AG04449 (cell line): ENCODE measurements at places on chromosomes 1 and 21.

DNA sequence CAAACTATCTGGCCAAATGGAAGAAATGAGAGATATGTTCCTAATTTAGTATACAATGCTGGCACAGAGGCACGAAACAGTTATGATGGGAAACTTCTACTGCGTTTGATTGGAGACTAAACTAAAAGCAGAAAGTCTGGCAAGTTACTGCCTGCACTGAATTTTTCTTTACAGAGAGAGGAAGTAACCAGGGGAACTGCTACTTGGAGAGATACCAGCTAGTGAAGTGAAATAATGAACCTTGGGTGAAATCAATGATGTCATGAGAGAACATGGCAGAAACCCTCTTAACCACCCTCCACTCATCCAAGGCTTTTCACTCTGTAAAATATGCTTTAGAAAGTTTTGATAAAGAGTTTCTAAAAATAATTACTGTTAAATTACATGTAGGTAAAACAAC lies 29.3 kb downstream of the NIBAN1 start:
- DNase-seq, result no peak

DNA sequence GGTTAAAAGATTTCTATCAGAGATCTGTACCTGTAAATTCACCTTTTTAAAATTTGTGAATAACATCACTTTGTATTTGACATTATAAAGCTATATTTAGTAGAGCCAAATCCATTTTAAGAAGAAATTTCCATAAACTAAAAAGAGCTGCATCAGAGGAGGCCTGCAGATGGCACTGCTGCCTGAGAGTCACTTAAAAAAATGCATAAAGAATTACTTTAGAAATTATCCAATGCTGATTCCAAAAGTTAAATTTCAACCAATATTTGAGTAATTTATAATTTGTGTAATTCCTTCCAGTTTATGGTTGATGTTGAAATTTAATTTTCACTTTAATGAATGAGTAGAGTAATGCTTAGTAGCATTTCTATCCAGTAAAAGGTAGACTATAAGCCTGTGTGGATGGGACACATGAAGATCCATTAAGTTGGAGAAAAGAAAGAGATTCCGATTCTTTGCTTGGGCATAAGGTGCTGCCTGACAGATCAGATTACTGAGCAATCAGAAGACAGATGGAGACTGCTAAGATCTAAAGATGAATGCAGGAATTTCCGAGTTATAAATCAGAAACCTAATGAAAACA lies 20.7 kb upstream of the RPE65 start:
- DNase-seq, result no peak

DNA sequence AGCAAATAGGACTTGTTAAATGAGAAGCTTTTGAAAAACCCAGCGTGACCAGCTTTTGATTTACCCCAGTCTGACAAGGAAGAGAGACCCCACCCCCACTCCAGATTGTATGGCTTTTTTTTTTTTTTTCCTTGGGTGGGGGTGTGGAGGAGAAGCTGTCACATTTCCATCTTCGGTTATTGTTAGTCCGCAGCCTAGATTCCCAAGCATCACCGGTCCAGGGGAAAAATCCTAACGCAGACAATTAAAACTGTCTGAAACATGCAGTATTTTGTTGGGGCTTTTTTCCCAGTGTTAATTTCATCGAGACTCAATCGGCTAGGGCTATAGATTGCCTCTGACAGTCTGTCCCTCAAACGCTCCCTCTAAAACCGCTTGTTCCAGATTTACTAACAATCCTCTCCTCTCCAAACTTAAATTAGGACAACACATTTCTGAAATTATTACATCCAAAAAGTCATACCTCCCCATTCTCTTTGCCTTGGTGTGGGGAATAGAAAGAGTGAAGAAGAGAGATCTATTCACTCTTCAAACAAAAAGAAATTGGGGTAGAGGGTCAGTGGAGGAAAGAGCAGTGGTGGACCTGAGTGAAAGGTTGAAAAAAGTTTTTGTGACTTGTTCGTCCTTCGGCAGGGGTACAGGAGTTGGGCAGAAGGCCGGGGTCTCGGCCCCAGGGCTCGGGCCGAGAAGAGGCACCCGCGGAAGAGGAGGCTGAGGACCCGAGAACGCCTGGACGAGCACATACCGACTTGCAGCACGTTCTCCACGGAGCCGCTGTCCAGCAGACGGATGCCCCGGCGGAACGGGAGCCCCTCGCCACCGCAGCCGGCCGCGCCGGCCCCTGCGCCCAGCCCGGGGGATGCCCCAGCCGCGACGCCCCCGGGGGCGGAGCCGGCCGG lies 1.1 kb downstream of the ZSWIM5 start:
- DNase-seq, result no peak

GRCh38 chr1:18602533-18603211 lies 28.0 kb upstream of the PAX7 start:
- no peak for DNase-seq

GRCh38 chr1:45913731-45914501 lies 110.5 kb downstream of the MAST2 start:
- DNase-seq, result no peak

DNA sequence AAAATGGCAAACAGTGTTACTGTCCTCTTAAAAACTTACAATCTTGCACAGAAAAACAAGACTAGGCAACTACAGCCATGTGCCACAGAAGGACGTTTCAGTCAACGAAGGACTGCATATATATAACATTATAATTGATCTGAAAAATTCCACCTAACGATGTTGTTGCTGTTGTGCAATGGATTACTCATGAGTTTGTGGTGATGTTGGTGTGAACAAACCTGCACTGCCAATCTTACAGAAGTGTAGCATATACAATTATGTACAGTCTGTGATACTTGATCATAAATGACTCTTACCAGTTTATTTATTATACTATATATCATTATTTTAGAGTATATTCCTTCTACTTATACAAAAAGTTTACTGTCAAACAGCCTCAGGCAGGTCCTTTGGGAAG lies 6.8 kb upstream of the VAMP4 start:
- DNase-seq, result no peak
